Epithelial cell of esophagus (primary cell): ENCODE measurements at places on chromosomes 6 and 20.

DNA sequence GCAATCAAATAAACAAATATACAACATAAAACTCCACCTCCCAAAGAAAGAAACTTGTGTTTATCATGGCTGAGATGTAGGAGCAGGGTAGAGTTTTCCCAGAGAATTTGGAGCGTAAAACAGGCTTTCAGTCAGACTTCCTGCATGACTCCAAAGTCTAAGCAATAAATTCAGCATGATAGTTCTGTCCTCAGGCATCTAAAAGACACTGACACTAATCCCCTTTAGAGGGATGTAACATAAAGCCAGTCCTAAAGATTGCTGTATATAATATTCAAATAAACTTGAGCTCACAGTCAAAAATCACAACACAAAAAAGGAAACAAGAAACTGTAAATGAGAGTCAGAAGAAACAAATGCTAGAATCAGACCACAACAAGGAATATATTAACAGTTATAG, 234.4 kb downstream of the CENPW start:
- no peak for DNase-seq

- no peak for DNase-seq
Observed at GRCh38 chr6:154593122-154593521, 82.6 kb upstream of the CNKSR3 start.

DNA sequence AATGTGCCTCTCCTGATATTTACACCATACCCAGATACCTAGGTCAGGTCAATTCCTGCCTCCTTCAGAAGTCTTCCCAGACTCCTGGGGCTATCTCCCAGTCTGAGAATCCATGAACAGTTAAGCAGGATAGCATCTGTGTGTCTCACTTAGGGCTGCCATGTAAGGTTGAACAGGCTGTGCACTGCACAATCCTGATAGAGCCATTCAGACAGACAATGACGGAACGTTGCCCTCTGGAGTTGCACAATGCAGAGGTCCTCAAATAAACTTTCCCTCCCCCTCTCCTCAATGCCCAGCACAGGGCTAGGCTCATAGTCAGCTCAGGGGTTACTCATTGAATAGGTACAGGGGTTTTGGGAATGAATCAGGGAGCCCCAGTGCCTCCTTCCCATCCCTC, 89.7 kb downstream of the CD40 start:
- no peak for DNase-seq

DNA sequence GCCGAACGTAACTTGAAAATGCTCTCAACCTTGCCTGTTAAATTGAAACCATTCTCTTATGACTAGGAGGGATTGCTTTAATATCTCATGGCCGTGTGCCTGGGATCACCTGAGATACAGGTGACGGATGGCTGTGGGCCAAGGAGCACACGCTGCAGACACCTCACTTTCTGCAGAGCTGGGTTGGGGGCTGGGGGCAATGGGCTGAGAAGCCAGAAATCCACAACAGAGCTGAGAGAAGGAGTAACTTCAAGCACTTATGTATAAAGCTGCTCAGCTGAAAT, 170.9 kb downstream of the DTNBP1 start:
- DNase-seq = no peak

GRCh38 chr6:92568541-92568940, 850.8 kb downstream of the EPHA7 start:
- no peak for DNase-seq

DNA sequence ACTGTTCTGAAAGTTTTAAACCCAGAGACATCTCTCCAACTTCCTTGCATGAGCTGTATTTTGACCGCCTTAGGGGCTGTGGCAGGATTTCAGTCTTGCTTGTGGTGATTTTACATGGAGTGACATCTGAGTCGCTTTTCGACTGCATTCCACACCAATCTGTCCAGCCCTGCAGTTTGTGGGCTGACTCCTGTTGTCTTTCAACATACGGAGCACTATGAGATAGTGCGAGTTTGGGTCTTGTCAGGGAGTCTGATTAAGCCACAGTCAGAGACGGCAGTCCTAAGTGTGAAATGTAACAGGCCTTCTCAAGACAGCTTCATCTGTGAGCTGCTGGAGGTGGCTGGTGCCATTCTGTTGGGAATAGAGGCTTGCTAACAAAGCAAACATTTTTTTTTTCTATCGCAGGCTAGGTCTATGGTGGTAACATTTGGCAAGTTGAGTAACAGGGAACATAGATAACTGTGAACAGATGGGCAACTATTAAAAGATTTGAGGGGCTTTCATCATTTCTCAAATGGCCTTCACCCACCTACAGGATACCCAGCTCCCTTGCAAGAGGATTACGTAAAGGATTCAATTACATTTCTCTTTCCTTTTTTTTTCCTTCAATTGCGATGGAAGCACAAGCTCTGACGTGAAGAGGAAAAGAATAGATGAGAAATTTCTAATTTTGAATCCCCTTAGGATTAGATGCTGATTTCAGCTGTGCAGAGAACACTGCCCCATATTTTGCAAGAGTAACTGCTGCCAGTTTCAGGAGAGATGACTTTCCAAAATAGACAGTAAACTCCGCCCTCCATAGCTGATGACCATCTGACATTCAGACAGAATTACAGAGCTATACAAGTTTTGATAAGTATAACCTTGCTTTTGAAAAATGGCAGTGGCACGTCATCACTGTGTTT, 25.1 kb downstream of the CAP2 start:
- DNase-seq = peak; percentile 77

- DNase-seq = no peak
Observed at GRCh38 chr20:2390951-2391675, 10.4 kb downstream of the TGM6 start.

DNA sequence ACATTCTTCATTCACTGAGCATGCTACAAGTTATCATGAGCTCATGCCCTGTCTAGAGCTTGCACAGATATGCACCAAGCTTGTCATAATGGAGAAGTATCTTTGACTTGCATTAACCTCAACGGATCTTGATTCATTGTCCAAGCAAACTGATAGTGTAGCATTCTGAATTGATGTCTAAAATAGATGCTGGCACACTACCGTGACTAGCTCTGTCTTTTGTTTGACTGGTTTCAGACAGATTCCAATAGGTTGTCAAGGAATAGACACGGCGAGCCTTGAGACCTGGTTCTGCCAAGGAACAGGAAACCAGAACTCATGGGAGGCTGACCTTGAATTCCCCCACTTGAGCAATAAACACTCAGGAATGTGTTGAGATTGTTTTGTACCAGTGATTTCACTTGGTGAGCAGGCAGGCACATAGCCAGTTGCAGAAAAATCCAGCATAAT, 1153.1 kb upstream of the GJE1 start:
- peak; percentile 81 for DNase-seq

DNA sequence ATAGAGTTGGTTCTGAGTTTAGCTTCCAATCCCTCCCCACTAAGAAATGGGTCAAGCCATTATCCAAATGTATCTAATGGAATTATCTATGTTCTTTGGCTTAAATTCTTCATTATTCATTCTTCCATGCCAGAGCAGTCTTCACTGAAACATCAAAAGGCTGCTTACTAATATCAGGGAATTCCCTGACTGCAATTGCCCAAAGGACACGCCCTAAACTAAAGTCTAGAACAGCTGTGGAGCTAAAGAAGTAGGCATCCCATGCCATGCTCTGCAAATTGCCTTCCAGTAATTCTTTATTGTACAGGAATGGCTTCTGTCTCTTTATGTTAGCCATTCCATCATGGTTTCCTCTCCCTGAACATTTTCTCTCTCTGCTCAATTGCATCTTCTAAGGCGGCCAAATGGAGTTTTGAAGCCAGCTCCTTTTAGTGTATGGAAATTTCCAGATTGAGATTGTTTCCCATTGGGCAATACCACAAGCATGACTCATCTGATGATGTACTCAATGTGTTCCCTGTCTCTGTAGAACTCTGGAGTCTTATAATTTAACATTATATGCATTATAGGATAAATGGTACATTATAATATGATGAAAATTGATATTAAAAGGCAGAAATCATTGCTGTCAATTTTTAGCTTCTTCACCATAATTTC, 28.8 kb upstream of the TSHZ2 start:
- peak; percentile 87 for DNase-seq

DNA sequence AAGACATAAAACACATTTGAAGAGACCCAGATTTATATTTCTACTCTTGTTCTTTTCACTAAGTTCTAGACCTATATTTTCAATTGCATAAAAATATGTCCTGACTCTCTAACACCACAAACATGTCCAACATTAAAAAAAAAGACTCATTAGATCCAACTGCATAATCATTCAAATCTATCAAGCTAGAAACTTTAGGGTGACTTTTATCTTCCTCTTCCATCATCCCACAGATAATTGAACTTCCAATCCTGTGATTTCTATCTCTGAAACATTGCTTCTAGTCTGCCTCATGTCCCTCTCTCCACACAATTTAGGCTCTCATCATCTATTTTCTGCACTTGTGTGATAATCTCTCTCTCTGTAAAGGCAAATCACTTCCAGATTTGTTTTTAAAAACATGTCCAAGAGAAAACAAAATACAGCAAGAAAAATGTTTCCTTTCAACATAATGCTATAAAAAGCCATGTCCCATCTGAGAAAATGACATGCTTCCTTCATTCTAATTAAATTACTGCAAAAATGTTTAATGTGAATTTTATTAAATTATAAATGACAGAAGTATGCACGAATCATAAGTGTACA, 615.9 kb downstream of the RNF144B start:
- DNase-seq = no peak

DNA sequence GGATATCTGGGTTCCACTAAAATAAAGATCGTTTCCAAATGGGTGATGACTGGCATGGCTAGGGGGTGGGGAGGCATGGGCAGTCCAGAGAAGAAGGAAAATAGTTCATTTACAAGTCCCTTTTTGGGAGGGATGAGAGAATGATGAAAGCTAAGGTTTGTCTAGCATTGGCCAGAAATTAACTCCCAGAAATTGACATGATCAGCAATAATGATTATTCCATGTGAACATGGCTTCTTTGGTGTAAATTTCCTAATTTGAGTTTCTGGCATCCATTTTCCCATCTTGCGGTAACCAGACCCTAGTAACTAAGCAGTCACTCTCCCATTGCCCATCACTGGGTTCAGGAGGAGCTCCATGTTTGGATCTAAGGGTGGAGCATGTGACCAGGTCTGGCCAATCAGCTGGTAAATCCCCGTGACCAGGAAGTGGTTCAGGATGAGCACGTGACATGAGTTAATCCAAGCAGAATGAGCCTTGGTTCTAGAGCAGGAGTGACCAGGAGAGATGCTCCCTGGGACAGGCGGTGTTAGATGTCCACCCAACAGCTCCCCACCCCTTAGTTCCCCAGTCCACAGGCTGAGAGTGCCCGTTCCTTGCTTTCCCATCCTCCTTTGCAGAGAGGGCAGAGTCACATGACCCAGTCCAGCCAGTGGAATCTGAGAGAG, 512.7 kb downstream of the PREX1 start:
- DNase-seq = no peak

GRCh38 chr6:52420668-52421358, 671 bp downstream of the EFHC1 start:
- DNase-seq = peak; percentile 50

DNA sequence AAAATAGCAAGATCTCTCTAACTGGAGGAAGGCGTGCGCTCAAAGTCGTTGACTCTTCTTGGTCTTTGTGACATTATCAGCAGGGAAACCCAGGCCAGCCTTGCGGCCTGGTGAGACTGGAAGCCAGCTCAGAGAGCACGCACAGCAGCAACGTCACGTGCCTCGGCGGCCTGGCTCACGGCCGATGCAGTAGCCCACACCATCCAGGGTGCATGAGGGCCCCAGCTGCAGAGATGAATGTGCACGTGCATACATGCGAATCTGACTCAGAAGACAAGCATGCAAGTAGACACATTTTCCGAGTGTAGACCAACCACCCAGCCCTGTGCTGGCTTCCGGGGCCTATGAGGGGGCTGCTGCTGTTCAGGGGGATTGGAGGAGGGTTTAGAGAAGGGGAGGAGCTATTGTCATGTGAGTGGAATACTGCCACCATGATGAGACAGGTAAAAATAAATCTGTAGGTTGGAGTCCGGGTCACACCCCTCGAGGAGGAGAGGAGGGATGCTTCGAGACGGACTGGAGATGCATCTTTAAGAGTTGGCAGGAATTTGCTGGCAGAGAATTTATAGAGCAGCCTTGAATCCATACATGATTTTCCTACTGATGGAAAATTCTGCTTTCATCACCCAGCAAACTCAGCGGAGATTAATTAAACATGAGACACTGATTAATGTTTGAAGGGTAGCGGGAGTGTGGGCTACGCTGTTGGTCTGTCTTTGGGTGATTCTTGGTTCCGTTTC, 388.2 kb downstream of the CDH4 start:
- DNase-seq = no peak

GRCh38 chr6:100678027-100678426, 203.1 kb downstream of the ASCC3 start:
- DNase-seq = no peak

DNA sequence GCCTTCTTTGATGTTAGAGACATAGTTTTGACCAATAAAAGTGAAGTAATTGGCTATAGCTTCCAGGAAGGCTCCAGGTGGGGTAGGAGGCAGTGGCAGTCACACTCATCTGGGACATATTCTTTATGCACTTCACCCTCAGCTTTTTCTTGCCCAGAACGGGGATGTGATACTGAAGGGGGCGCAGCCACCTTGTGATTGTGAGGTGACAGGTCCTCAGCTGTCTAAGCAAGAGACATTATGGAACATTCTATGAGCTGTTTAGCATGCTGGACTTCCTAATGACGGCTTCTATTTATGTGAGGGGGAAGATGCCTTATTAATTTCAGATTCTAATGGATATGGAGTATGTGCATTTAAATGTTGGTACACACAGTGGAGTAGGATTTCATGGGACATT, 151.3 kb upstream of the ZFP64 start:
- no peak for DNase-seq

DNA sequence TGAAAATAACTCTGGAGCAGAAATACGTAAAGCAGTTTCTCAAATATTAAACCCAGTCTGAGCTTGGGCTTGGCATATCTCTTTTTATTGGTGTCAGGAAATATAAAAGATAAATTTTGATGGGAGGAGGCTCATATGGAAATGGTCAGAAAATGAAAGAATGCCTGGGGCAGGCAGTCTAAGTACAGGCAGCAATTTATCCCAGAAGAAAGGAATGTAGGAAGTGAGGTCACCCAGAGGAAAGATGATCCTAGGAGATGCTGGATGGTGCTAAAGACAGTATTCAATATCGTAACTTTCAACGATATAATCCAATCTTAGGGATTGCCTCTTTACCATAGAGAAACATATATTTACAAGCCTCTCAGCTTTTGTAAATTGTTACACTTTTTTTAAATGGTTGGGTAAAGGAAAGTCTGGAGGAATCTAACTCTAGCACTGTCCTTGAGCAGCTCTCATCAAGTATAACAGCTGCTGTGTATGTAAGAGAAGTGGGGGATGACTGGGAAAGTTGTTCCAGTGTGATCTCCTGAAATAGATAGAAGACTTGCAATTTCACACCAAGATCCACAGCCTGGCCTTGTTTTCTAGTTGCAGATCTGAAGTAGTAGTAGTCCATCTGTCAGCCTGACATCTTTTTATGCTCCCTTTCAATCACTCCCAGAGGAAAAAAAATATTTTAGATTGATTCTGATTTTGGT, 256.9 kb upstream of the SASH1 start:
- DNase-seq = no peak

DNA sequence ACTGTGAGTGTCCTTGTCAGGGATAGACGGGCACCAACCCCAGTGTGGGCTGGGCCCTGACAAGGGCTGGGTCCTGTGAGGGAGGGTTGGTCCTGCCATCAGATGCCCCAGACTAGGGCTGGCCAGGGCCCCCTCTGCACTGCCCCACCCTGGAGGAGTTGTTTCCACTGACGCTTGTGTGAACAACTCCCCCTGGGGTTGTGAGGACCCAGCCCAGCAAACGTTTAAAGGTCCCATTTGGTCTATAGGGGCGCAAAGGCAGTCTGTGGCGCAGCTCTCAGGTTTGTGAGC, 104.1 kb downstream of the BMP7 start:
- DNase-seq = no peak

GRCh38 chr6:129635396-129636130, 74.4 kb downstream of the ARHGAP18 start:
- no peak for DNase-seq
